Caki2 (cell line): ENCODE measurements at places on chromosomes 12 and 14. TPM values are rescaled to one million over a fixed set of nuclear protein-coding genes. Genes with fewer than 3 reads are reported as not detected.

The CACNA2D4 gene
- not detected in 2 replicates for total RNA-seq

The FOXJ2 gene
- total RNA-seq = 2.6 and 5.8 TPM in 2 replicates

The CFAP251 gene
- total RNA-seq = 10.8 and 12.3 TPM in 2 replicates

The KRT72 gene
- not detected in 2 replicates for total RNA-seq

The RNASE3 gene
- total RNA-seq = not detected in 2 replicates

DNA sequence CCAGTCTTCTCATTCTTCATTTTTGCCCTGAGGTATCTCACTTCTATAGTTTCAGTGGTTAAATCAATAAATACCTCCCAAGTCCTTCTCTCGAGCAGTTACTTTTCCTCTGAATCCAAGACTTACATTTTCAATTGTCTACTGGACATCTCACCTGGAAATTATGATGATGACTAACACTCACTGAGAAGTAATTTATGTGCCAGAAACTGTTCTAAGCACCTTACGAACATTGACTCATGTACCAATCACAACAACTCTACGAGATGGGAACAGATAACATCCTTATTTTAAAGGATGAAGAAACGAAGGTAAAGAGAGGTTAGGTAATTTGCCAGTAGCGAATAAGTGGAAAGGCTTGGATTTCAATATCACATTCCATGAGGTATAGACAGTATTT lies 94.1 kb downstream of the EML5 start:
- DNase-seq = no peak

DNA sequence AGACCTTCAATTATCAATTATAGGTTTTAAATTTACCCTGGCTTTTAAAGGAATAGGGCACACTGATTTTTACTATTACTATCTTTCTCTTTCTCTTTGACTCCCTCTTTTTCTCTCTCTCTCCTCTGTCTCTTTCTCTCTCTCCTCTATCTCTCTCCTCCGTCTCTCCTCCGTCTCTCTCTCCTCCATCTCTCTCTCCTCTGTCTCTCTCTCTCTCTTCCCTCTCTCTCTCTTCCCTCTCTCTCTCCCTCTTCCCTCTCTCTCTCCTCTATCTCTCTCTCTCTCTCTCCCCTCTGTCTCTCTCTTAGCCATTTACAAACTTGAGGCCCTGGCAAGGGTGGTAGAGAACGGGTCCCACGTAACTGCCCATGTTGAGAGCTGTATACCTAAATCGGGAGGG lies 62.3 kb downstream of the LRIG3 start:
- DNase-seq = no peak
